ENCODE measurements at places on chromosomes 3 and 15.
A peak's percentile ranks its signal among the peaks of the same experiment; 100 is the strongest.

DNA sequence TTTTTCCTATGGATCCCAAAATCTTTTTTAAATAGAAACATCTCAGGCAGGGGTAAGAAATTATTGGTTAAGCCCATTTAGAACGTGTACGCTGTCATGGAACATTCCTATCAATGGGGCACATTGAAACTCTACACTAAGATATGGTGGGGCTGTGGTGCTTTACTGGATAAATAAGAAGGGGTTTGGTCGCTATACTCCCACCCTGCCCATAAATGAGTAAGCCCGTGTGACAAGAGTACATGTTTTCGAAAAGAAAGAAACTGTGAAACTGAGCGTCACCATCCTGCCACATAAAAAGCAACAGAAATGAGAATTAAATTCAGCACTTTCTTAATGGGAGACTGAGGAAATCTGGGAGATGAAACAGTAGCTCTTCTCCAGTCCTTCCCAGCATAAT is 929.7 kb upstream of the CFAP20DC start:
- DNase-seq: no peak

- no peak for DNase-seq
These were observed 29.1 kb downstream of the FLNB start for GRCh38 chr3:58037141-58037910.

DNA sequence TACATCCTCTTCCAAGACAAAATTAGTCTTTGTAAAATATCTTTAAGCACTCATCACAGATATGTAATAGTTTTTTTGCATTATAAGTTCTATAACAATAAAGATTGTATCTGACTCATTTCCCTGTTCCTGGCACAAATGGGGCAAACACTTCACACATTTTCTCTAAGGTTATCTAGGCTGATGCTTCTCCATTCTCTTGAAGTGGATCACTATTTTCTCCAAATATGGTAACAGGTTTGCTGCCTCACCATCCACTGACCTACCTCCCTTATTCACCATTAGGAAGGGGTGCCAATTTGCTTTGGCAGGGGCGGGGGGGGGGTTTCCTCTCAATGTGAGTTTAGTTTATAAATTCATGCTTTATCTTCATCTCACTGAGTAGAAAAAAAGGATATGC is 767.7 kb upstream of the LMCD1 start:
- no peak for DNase-seq

GRCh38 chr3:145124900-145125678 is 1035.9 kb downstream of the PLOD2 start:
- no peak for DNase-seq

DNA sequence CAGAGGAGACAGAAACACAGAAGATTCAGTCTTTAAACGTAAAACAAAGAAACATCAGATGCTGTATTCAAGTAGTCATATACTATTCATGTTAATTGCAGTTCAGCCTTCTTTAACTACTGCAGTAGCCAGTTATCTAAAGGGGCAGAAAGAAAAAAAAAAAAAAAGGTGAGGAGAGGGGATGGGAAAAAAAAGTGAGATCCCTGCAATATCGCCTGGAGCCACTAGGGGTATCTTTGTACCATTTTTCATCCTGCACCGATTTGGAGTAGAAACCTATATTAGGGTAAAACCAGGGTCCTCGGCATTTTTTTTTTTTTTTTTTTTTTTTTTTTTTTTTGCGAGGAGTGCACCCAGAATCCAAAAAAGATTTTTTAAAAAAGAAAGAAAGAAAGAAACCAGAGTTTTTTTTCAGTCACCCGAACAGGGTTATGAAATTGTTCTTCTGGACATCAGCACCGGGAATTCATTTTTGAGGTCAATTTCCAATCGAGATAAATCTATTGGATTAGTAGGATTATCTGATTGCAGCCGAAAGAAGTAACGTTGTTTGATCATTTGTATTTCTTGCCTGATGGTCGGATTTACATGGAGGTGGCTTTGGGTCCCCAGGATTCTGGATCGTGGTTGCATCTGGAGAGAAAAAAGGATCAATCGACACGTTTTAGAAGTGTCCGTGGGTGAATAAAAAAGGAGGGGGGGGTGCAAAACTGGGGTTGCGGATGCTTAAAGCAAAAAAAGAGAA is 186.7 kb downstream of the NLGN1 start:
- DNase-seq: peak; percentile 15

GRCh38 chr15:64396789-64397188 is 9.2 kb downstream of the TRIP4 start:
- no peak for DNase-seq

GRCh38 chr15:90154861-90155626 is 46.1 kb upstream of the SEMA4B start:
- DNase-seq: no peak

DNA sequence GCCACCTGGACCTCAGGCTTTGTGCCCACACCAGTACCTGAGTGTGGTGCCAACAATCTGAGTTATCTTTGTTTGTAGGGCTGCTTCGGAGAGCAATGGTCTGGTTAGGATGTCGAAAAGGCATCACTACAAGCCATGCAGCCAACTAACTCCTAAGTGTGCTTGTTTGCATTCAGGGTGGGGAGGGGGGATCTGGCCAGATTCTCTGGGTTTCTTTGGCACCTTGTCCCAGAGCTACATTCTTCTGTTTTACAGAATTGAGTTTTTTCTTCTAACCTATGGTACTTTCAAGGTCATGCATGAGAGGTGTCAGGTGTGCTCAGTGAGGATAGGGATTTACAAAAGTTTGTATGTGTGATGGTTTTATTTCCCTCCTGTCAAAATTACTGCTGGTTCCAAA is 391.4 kb upstream of the RARB start:
- no peak for DNase-seq
